ENCODE measurements at places on chromosomes 16 and 17.

GRCh38 chr17:82947051-82947991 is 107.5 kb upstream of the ZNF750 start:
- DNase-seq = no peak

DNA sequence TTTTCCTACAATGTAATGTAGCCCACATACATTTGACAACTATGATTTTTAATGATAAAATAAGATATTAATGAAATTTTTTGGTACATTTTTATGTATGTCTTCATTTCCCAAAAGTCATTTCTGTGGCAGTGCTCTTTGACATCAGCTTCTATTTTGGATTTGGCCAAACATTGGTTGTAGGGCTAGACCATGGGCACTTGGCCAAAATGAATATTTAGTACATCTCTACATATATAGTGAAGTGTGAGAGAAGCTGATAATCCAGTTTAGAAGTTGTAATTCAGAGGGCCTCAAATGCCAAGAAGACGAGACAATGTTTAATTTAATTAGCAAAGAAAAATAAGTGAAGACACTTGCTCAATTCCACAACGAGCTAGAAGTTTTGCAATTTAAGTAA is 724.9 kb upstream of the SOX9 start:
- no peak for DNase-seq

- DNase-seq = no peak
Measured at GRCh38 chr16:77273815-77274214, 74.6 kb downstream of the SYCE1L start.

GRCh38 chr16:1533443-1533951 is at the start of gene TMEM204:
TMEM204 (plus strand) TSS chr16:1533666; CDS start chr16:1534276, 610 bp downstream.
- no peak for DNase-seq

GRCh38 chr16:68194251-68194650 is 41.7 kb downstream of the ESRP2 start:
- DNase-seq = no peak

- DNase-seq = no peak
Measured at GRCh38 chr16:31700530-31701388, 172.8 kb upstream of the ZNF267 start.

DNA sequence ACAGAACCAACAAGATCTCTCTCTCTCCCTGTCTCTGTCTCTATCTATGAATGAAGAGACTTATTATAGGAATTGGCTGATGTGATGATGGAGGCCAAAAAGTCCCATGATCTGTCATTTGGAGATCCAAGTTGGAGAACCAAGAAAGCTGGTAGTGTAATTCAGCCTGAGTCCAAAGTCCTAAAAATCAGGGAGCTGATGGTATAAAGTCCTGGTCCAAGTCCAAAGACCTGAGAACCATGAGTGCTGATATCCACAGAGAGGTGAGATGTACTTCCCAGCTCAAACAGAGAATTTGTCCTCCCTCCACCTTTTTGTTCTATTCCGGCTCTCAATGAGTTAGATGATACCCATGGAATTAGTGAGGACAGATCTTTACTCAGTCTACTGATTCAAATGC is 15.4 kb upstream of the TMIGD1 start:
- DNase-seq = no peak

GRCh38 chr17:34579017-34579946 is at the start of gene TMEM132E:
TMEM132E (plus strand) TSS chr17:34579582; CDS start chr17:34581077, 1,495 bp downstream.
- peak; percentile 44 for DNase-seq

GRCh38 chr17:36136036-36136435 is 32.4 kb downstream of the CCL4 start:
- no peak for DNase-seq

DNA sequence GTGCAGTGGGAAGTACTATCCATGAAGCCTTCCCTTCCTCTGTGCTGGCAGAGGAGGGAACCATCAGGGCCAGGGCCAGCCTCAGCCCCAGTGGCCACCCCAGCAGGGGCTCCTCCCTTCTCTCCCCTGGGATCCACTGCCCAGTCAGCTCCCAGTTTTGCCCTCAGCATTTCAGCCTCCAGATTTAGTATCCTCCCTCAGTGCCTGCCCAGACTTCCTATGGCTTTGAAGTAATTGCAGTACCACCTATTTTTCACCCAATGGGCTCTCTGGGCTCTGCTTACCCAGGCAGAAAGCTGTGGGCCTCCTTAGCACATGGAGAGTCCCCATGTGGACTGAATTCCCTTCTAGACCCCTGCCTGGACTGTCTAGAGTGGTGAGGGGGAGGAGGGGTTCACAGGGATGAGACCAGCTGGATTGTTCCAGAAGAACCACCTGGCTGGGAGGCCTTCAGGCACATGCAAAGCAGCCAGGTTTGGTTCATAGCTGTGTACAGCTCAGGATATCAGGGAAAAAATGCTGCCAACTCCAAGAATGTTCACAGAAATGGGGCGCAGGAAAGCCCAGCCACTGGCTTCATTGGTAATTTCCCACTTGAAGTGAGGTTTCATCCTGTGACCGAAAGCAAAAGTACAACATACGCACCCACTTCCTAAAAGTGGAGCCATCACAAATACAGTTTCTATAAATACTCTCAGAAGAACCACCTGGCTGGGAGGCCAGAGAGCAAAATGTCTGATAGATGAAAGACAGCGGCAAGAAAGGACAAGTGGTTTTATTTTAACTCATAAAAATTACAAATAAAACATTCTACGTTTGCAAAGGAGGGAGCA is 15.2 kb upstream of the HERPUD1 start:
- no peak for DNase-seq

DNA sequence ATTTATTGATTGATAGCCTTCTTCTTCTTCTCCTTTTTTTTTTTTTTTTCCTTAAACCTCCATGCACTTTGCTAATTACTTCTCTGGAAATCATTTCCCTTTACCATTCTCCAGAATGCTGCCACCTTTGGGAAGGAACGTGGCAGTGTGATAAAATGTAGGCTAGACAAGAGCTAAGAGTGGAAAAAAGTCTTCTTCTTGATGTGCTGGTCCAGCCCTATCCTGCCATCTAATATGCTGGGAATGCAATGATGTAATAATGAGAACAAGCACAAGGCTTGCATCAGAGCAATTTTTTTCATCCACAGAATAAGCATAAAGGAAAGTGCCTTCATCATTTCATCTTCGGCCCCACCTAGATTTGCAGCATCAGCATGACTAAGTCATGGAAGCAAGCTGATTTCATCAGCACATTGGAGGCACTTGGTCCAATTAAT is 128.7 kb upstream of the ZFHX3 start:
- no peak for DNase-seq

DNA sequence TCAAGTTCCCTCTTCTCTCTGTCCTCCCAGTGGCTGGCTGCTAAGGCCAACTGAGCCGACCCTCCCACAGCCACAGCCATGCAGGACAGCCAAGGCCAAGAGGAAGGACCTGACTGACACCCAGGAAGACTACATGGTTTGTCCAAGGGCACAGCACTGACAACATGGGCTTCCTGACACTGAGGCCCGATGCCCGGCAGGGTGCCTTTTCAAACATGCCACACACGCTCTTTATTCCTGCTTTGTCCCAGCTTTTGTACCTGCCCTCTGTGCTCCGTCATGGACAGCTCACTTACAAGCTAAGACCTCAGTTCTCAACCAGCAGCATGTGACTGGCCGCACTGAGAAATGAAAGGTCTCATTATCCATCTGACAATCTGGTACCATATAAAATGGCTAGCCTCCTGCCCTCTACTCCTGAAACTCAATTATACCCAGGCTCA is 45.8 kb downstream of the TEX2 start:
- DNase-seq = no peak

Measured in NCI-H1092 treated with DMSO at 0.1 percent for 48 hours (cell line).